ENCODE measurements at places on chromosomes 6 and 20. TPM values are rescaled to one million over a fixed set of nuclear protein-coding genes. Genes with fewer than 3 reads are reported as not detected.
A peak's percentile ranks its signal among the peaks of the same experiment; 100 is the strongest.

DNA sequence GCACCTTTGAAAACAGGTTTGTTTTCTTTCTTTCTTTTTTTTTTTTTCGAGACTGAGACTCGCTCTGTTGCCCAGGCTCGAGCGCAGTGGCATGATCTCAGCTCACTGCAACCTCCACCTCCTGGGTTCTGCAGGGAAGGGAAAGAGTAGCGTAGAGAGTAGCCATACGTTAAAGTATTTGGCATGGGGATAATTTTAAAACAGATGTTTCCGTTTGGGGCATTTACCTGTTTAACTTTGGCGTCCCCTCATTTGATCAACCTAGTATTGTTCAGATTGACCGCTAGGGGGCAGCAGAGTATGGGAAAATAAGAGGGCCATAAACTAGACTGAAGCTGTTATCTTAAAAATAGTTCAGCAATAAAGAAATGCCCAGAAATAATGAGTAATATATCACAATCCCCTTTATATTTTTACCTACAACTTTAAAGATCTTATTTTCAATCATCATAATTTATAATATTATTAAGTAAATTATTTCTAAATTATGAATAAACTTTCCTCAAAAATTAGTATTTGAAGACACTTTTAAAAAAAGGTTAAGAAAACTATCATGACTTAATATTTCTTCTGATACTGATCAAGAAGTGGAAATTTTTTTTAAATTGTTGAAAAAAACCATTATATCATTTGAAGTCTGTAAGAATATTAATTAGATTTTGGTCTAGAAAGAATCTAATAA is 7.6 kb upstream of the TAAR9 start:
- peak; percentile 66 for DNase-seq

DNA sequence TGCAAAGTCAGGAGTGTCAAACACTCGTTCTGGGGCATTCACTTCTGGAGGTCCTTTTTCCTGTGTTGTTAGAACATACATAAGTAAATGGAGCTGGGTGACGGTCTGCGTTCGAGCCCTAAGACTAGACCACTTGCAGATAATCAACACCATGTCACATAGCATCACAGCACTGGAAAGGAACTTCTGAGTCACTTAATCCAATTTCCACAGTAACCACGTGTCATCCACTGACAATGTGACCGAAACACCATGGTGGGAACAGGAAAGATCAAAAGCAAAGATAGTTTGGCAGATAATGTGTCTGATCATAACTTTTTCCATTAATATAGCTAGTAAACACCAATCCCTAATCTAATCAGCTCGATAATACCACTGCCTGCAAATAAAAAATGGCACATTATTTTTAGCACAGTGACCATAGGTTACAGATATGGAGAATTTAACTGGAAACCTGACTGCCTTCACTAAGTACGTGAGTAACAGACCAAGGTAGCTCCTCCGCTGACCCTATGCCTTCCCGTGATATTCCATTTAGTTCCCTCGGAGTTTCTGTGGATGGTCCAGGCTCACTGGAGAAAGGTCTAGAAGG is 34.8 kb downstream of the WRNIP1 start:
- DNase-seq, result no peak

DNA sequence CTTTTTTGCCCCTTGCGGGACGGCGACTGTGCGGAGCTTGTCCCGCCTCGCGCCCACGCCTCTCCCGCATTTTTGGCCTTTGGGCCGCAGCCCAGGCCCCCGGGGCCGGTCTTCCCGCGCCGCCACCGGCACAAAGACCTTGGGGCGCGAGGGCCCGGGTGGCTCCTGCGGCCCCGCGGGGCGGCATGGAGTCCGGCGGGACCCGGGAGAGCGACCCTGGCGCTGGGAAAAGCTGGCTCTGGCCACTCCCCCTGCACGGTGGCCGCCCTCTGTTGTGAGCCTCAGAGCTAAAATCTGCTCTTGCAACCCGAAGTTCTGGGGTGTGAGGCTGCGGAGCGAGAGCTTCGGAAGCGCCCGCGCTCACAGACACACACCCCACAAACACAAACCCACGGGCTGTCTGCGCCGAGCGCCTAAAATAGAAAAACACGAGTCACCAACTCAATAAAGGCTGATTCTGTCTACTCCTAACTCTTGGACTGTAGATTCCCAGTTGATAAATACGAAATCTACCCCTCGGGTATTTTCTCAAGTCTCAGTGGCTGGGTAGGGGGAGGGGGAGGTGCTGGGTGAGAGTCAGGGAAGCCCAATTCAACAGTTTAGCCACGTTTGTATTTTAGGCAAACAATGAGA is 496 bp upstream of the BEND3 start:
- peak; percentile 63 for DNase-seq

GRCh38 chr20:35551503-35551902 is 9.6 kb downstream of the ERGIC3 start:
- DNase-seq, result no peak

- DNase-seq, result no peak
Measured at GRCh38 chr6:125950293-125950692, 6.3 kb upstream of the HINT3 start.

GRCh38 chr6:156982168-156982567 is 205.0 kb downstream of the ARID1B start:
- DNase-seq, result no peak

The LPIN3 gene
- 6.8 TPM for total RNA-seq
